A549 treated with CORT108297 at 1 μM for 4 hours (cell line): ENCODE measurements at places on chromosomes 6 and 20. TPM values are rescaled to one million over a fixed set of nuclear protein-coding genes. Genes with fewer than 3 reads are reported as not detected.

Gene PROKR2
- not detected in 5 replicates for total RNA-seq

Gene RBPJL
- total RNA-seq = not detected in 5 replicates

Gene HMGCLL1
- total RNA-seq = 0.09 to 0.21 TPM (median 0.14 TPM) in 5 replicates

Gene PGM3
- 20.1 to 31.2 TPM (median 24.5 TPM) in 5 replicates for total RNA-seq

Gene LY6G6D
- total RNA-seq = not detected in 5 replicates

Gene TDP2
- 37.2 to 44.2 TPM (median 39.5 TPM) in 5 replicates for total RNA-seq

Gene FOXF2
- 19.0 to 26.9 TPM (median 26.0 TPM) in 5 replicates for total RNA-seq

Gene LATS1
- 5.2 to 8.1 TPM (median 7.4 TPM) in 5 replicates for total RNA-seq

Gene BPIFB4
- not detected in 5 replicates for total RNA-seq

Gene CSTF1
- 37.2 to 41.4 TPM (median 38.3 TPM) in 5 replicates for total RNA-seq

Gene DNMT3B
- 3.8 to 5.6 TPM (median 4.6 TPM) in 5 replicates for total RNA-seq

Gene LIN28B
- 1.2 to 1.5 TPM (median 1.5 TPM) in 5 replicates for total RNA-seq

Gene CYP21A2
- not detected in 5 replicates for total RNA-seq

Gene CDH4
- 6.1 to 9.5 TPM (median 7.1 TPM) in 5 replicates for total RNA-seq

Gene NKX2-4
- total RNA-seq = 0.03 to 0.05 TPM (median 0.05 TPM) in 3 of 5 replicates, not detected in the others

Gene JPH2
- 1.1 to 1.8 TPM (median 1.5 TPM) in 5 replicates for total RNA-seq
